ENCODE measurements at places on chromosomes 13 and 19. TPM values are rescaled to one million over a fixed set of nuclear protein-coding genes. Genes with fewer than 3 reads are reported as not detected.

DNA sequence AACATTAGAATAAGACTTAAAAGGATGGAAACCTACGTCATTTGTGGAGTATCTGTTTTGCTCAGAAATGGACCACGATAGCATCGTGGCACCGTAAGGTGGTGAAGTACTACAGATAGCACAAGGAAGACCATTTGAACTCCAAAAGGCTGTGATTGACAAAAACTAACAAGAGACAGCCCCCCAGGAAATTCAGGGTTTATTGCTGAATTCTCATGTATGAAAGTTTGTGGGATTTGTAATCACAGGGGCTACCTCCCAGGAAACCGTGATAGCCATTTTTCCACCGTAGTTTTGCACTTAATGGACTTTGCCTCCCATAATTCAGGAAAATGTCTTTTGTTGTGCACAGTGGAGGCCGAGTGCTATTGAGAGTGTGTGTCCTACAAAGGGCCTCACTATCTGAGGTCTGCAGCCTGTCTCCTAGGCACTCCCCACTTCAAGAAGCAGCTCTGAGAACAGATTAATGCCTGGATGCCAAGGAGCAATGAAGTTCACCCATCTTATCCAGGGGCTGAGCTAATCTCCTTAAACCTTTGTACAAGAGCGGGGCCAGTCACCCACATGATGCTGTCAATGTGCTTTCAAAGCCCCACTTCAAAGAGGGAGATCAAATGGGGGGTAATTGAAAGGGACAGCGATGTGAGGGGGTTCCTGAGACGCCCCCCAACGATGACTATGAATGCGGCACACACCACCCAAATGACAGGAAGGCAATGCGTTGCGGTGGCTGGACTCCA lies 182.6 kb downstream of the COL4A1 start:
- DNase-seq = no peak

DNA sequence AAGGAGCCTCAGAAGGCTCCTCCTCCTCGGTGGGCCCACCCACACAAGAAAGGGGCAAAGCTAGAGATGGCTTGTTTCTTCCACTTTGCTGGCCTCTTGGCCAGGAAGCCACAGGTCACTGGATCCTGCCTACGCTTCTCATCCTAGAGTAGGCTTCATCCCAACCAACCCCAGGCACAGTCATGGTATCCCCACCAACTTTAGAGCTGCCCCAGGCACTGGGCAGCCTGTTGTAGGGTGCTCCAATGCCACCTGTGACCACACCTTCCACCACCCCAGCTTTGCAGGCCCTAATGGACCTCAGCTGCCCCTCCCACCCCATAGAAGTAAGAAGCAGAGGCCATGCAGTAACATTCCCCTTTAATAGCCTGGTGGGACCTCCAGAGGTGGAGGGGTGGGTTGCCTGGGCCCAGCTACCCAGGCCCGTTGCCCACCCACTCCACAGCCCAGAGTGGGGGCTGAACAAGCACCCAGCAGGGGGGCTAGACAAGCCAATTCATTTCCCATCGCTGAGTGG lies 522 bp upstream of the CHMP2A start:
- DNase-seq = no peak

DNA sequence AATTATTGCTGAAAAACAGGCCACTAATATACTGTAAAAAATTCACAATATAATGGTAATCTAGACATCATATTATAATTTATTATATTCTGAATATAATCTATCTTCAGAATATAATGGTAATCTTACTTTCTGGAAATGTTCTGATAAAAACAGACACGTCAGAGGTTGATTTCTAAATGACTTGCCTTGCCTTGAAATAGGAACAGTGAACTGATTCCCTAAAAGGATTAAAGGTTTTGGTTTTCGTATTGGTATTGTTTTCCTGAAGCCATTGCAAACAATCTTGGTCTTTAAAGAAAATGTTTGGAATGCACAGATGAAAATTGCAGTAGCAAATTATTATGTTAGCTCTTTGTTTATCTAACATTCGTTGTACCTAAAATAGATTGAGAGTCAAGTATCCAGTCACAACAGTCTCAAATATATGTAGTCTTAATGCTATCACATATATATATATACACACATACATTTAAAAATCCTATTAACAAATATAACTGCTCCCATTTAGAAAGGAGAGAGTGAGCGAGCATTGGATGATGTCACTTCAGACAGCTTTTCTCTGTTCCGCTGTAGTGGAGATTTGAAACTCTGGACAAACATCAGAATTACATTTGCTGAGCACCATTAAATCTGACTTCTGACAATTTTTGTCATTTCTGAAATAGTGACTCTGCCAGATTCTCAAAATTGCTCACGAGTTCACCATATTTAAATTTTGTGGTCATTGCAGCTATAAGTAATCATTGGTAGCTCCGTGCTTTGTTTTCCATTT lies 1.7 kb downstream of the ITM2B start:
- DNase-seq = no peak

Gene ACP7
- 0.05 TPM for polyA plus RNA-seq

DNA sequence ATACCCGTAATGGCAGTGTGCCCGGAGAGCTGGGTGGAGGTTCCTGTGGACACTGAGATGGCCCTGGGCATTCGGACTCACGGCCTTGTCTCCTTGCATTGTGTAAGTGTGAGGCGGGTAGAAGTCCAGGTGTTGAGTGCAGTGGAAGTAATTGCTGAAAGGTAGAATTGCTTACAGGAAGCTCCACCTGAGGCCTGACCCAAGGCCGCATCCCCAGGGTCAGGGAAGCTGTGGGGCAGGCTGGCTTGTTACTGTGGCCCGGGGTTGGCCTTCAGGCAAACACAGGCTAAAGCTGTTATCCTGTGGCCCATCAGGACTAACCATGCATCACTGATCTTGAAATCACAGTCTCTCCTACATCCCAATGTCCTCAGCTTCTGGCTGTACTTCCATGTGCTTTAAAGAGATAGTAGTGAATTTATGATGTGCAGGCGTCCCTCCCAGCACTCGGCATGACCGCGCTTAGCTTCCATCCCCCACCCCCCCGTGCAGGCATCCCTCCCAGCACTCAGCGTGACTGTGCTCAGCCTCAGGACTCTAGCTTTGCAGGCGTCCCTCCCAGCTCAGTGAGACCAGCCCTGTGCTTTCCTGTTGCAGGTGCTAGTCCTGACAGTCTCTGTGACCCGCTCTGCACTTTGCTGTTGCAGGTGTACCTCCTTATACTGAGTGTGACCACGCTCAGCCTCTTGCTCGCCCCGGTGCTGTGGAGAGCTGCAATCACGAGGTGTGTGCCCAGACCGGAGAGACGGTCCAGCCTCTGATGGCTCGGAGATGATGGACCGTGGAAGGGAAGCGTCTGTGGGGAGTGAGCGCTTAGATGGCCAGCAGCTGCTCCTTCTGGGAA lies 35.6 kb upstream of the TFDP1 start:
- DNase-seq = no peak

DNA sequence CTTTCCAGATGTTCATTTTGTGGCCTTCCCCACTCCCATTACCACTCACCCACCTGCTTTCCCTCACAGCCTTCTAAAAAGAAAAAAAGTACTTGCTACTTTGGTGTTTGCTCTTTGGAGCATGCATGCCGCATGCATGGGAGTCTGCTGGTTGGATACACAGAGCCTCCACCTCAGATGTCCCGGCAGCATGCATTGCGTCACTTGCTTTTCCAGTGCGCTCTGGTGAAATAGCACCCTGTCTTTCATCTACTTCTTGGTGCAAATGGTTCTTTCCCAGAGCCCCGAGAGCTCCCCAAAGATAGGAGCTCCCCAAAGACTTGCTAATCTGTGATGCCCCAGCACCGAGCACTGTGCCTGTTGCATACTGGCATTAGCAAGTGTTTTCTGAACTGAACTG lies 333.2 kb upstream of the ZNF507 start:
- no peak for DNase-seq

All from urinary bladder (tissue), 4 donors.